ENCODE measurements at places on chromosomes 7 and 10.

GRCh38 chr10:50216418-50216817 is 34.9 kb downstream of the ASAH2 start:
- no peak for DNase-seq

DNA sequence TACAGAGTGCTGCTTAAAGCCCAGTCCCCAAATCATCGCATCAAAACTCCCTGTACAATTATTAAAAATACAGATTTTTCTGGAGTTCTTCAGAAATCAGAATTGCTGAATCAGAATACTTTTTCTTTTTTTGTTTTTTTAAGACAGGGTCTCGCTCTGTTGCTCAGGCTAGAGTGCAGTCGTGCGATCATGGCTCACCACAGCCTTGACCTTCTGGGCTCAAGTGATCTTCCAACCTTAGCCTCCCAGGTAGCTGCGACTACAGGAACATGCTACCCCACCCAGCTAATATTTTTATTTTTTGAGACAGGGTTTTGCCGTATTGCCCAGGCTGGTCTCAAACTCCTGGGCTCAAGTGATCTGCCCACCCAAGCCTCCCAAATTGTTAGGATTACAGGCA is 3.9 kb downstream of the BBIP1 start:
- DNase-seq, result no peak

DNA sequence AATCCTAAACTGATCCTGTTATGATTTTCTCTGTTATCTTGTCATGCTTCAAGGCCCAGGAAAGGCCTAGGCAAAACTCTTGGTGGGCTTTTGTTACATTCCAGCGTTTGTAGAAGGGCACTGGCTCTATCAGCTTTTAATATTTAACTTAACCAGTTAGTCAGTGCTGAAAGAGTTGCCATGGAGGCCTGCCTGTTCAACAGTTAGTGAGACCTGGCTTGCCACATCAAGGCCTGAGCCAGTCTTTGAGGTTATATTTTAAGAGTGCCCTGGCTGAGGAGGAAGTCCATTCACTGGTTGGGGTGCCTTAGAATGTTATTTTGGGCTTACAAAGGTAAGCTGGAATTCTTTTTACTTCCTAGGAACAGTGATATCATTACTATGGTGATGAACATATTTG is 144.1 kb upstream of the NRG3 start:
- DNase-seq, result no peak

DNA sequence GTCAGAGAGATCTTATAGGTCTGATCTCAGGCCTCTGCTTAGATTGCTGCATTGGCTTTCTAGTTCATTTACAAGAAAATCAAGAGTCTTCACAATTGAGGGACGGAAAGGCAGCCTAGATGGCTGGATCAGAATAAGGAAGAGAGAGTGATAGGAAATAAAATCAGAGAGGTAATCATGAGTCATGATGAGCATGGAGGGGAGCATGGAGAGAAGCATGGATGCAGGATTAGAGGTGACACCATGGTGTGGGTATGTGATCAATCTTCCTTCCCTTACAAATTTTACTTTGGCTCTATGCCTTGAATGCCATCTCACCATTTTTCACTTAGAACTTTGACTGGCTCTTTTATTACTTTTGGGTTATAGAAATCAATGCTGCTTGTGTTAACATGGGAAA is 1.4 kb downstream of the BCCIP start:
- no peak for DNase-seq

DNA sequence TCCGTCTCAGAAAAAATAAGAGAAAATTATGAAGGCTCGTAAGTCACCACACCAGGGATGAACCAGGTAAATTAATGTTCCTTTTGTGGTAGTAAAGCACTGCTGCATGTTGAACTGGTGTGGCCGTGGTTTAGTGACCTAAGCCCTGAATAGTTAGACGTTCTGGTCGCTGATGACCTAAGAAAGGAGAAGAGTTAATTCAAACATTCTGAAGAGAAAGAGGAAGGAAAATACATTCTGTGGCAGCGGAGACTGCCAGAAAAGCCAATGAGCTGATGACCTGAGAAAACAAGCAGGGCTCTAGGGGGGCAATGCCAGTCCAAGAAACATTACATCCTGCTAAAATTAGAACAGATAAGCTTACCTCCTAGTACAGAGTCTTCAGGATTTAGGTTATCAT is 17.5 kb downstream of the DNAJC9 start:
- no peak for DNase-seq

GRCh38 chr7:98084631-98085030 is 22.0 kb upstream of the LMTK2 start:
- no peak for DNase-seq

- DNase-seq, result no peak
These were observed 146.6 kb downstream of the SH2D4B start for GRCh38 chr10:80684259-80684658.

- no peak for DNase-seq
These were observed 42.4 kb downstream of the CRCP start for GRCh38 chr7:66157060-66157459.

- no peak for DNase-seq
These were observed 46.2 kb downstream of the FAM53B start for GRCh38 chr10:124697837-124698544.

GRCh38 chr10:84991301-84991700 is 662.9 kb downstream of the CCSER2 start:
- DNase-seq, result no peak

DNA sequence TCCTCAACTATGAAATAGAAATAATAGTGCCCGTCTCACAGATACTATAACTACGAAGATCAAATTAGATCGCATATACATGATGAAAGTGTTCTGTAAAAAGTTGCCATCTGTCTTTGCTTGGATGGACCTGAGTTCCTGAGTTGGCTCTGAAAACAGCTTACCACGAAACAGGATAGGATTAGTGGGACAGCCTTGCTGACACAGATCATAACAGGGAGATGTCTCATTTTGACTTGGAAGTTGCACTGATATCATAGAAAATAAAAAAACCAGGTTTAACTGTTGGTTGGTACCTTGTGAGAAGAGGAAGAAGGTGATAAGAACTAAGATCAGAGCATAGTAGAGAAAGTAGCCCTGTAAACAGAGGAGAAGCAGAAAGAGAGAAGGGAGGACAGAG is 79.3 kb upstream of the AGBL3 start:
- no peak for DNase-seq

- DNase-seq, result no peak
These were observed 319.1 kb upstream of the PHYHIPL start for GRCh38 chr10:58857251-58857805.

DNA sequence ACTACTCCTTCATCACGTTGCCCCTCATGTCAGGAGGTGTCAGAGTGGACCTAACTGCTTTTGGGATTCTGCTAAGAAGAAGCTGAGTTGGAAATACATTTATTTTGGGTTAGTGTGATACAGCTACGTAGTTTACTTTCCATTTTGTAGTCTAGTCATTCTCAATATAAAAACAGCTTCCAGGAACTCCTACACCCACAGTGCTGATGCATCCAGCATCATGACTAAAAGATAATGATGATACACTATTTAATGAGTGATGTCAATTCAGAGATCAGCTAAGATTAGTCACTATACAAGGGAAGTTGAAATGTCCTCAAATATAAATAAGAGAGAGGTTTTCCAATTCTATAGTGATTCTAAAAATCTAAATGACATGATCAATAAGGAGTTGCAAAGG is 264.2 kb upstream of the SLC26A5 start:
- DNase-seq, result no peak

- DNase-seq, result no peak
These were observed 25.2 kb downstream of the ACTA2 start for GRCh38 chr10:88927416-88927690.

DNA sequence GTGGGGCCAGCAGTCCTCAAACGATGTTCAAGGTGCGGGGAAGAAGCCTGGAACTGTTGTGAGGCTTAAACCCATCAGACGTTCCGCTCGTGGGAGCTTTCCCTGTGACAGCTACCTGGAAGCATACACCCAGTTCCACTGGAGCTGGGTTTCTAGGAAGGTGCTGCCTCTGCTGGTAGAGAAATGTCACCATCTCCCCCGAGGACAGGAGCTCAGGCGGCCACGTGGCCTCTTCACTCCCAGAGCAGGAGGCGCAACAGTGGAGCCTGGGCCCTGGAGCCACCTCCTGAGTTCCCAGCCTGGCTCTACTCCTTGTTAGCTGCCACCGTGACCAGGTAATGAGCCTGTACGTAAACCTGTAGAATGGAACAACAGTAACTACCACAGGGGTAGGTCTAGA is 156.1 kb downstream of the ADARB2 start:
- DNase-seq, result no peak

GRCh38 chr10:62081341-62082270 is 180.1 kb downstream of the ARID5B start:
- DNase-seq, result no peak

DNA sequence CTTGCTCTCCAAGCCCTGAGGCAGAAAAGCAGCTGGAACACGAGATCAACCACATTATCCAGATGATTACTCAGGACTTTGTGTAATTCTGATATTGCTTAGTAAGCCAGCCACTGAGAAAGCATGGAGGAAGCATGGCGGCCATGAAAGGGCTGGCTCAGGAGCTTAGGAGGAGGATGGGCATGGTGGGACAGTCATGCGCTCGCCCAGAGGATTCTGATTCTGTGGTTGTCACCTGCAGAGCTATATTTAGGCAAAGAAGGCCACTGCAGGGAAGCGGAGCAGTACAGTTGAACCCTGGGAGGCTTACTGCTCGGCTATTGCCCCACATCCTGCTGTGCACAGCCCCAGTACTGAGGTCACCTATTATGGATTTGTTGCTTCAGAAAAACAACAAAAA is 128.8 kb upstream of the DNAJB12 start:
- DNase-seq, result no peak

DNA sequence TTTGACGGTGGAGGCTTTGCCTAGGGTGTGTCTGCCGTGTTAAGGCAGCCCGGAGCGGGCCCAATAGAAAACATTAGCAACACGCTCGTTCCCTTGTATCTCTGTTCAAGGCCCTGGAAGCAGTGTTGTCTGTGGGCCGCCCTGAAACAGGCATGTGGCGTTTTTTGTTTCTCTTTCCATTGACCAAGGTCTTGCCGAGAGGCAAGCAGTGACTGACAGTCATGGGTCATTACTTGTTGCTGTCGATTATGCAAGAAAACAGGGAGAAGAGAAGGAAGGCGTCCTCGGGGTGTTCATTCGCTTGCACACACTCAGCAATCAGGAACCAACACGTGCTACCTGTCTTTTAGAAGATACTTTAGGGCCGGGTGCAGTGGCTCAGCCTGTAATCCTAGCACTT is 92.5 kb downstream of the EZH2 start:
- DNase-seq, result no peak

GRCh38 chr10:108765794-108766193 is 1157.5 kb downstream of the XPNPEP1 start:
- no peak for DNase-seq

GRCh38 chr10:132876131-132876860 is 66.1 kb downstream of the CFAP46 start:
- no peak for DNase-seq

- DNase-seq, result no peak
These were observed 17.7 kb upstream of the NODAL start for GRCh38 chr10:70459061-70459773.

DNA sequence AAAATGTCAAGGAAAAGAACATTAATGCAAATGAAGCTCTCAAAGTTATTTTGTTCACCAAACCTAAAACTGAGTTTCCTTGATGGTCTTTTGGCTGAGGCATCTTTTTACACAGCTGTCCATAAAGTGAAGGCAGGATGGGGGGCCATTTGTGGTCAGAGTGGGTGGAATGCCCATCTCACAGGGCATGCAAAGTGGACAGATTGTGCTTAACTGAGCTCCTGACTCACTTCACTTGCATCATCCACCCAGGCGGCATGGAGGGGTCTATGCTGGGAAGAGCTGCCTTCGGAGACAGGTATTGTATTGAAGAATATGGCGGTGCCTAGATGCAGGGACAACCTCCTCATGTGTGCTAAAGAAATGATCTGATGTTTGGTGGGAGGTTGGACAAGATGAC is 905.3 kb downstream of the KCNMA1 start:
- no peak for DNase-seq

DNA sequence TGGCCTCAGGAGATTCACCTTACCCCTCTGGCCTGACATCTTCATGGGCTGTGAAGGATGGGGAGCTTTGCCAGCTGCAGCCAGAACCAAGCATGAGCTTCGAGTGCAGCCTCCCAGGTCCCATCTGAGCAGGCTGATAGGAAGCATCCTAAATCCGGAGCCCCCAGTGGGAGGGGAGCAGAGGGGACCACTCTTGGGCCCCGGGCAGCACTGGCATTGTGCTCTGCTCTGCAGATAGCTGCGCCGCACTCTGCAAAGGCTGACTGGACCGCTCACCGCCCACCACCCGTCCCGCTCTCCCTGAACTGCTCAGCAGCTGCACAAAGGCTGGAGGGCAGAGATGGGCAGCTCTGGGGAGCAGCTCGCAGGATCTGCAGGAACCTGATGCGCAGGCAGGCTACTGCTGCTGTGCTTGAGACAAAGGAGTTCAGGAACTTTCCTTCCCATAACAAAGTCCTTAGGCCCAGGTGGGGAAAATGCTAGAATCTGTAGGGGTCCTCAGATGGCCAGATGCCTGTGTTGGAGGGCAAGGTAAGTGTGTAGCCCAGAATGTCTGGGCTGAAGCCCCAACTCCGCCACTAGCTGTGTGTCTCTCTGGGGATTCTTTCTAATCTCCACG is 51.8 kb downstream of the ARHGAP22 start:
- DNase-seq, result no peak

DNA sequence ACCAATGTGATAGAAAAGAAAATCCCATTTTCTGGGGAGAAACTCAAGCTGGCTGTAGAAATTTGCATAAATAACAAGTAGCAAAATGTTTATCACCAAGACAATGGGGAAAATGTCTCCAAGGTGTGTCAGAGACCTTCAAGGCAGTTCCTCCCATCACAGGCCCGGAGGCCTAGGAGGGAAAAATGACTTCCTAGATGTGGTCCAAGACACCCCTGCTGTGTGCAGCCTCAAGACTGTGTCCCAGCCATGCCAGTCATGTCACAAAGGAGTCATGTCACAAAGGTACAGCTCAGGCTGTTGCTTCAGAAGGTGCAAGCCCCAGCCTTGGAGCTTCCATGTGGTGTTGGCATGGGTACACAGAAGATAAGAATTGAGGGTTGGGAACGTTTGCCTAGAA is 33.7 kb upstream of the THSD7A start:
- no peak for DNase-seq

DNA sequence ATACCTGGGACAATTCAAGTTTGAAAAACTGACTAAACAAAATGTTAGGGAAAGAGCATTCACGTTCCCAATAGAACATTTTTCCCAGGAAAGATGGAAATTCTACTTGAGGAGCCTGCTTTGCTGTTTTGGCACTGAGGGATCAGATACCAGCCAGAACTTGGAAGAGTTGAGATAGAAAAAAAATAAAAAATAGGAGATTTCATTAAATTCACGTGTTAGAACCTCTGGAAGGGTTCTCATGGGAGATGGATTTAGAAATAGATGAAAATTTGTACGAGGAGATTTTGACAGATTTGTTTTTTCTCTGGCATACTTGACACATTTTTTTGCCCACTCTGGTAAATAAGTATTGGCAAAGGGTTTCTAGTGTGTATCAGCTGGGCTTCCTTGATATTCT is 63.7 kb downstream of the CELF2 start:
- DNase-seq, result no peak

- DNase-seq, result no peak
These were observed 1.8 kb downstream of the NPS start for GRCh38 chr10:127550861-127551260.

All from stimulated activated CD8-positive, alpha-beta memory T cell treated with anti-CD3 and anti-CD28 coated beads, Interleukin-15, amount 100 ng/mL, for 1 hour (primary cell).